ENCODE measurements at places on chromosomes 12 and 14.

DNA sequence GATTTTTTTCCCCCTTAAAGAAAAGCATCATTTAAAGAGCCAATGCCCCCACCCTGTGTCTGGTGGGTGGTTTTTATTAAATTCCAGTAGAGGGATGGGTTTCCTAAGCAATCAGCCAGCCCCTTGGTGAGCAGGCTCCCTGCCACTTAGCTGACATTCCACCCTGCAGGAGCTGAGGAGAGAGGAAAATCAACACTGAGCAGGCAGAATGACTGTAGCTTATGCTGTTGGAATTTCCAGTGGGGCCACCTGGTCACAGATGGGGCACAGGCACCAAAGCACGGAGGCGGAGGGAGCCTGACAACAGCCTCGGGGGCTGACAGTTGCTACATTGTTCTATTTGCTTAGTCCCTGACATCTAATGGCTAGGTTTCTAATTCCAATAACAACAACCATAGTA, 127.7 kb downstream of the TMEM30B start:
- no peak for DNase-seq

GRCh38 chr12:105510526-105510925, 180.0 kb downstream of the C12orf75 start:
- DNase-seq: no peak

- DNase-seq: no peak
Measured at GRCh38 chr14:52342849-52343596, 28.9 kb downstream of the PTGER2 start.

DNA sequence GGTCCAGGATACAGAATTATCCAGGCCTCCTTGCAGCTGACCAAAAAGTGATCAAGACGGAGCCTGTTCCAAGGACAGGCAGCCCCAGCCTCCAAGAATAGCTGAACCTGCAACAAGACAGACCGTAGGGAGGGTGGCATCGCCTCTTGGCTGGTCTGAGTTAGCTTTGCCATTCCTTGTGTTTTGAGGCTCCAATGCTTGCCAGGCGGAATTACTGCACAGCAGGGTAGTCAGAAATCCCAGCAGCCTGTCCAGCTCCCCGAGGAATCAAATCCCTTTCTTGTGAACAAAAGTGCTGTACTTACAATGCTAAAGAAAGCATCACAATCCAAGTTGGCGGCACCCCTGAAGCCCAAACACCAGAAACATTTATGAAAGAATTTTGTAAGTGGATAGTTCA, 246.9 kb downstream of the TMEM132C start:
- no peak for DNase-seq

Measured in NCI-H2029 treated with DMSO at 0.1 percent for 48 hours (cell line).